ENCODE measurements at places on chromosomes 3 and 15.

DNA sequence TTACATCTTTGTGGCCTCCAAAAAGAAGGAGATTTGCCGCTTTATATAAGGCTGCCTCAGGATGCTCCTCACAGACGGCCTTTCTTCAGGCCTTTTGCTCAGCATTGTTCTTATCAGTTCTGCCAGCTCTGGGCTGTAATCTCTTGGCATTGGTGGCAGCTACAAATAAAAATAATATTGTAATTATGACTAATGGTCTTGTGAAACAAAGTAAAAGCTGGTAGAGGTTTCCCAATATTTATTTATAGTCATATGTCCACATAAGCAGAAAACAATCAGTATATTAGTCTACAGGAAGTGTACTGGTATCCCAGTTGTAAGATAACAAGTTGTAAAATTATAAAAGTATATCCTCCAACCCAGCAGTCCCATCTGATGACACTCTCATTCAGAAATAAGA lies 7.3 kb downstream of the NEK4 start:
- DNase-seq, result no peak

- DNase-seq, result no peak
These were observed 7.6 kb downstream of the DNAH1 start for GRCh38 chr3:52323526-52324295.

- DNase-seq, result no peak
These were observed 232.6 kb upstream of the CHRM5 start for GRCh38 chr15:33735637-33736247.

DNA sequence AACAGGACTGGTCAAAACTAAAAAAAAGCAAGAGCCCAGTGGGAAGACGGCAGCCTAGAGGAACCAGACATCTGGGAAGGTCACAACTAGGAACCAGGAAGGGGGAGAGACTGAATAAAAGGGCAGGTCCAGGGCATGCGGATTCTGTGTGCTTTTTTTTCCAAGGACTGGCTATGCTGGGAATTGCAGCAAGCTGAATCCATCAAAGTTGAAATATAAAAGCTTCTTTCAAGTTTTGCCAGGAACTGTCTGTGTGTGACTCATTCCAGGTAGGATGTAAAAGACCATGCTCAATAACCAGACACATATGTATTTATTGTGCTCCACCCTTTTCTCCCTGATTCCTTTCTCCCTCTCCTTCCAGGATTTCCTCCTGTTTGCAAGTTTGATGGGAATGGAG lies 47.9 kb upstream of the CCDC80 start:
- no peak for DNase-seq

- DNase-seq, result no peak
These were observed 202.0 kb downstream of the UBE2E2 start for GRCh38 chr3:23405081-23405480.

DNA sequence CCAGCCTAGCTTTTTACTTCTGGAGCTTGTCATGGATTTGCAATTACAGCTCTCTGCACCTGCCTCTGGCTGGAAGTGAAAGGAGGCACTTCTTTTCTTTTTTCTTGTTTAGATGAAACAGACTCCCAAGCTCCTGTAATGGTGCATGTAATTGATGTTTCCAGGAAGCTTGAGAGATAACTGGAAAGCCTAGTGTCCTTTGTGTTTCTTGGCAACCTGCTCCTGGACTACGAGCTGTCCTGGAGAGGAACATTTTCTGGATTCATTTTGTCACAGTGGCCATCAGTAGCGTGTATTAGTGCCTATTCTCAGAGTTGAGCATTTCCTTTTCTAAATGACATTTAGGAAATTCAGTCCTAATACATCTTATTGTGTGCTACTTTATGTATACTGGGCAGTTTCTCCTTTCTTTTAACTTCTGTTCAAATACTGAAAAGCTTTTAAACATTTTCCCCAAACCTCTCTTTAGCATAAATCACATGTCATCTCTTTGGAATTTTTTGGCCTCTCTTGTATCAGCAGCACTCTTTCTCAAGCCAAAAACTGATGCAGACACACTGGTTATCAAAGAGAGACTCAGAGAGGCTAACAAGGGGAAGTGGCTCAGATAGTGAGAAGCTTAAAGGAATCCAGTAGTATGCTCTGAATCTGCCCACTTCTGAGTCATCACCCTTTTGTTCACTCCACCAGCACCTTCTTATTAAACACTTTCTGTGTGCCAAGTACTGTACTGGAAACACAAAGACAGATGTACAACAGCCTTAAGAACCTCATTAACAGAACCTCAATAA lies 62.6 kb upstream of the SLC2A2 start:
- no peak for DNase-seq

GRCh38 chr3:15269091-15269989 lies 63.0 kb downstream of the SH3BP5 start:
- peak; percentile 68 for DNase-seq
